ENCODE measurements at places on chromosomes 12 and 14.

- no peak for DNase-seq
Observed at GRCh38 chr12:45745861-45746277, 16.4 kb downstream of the ARID2 start.

DNA sequence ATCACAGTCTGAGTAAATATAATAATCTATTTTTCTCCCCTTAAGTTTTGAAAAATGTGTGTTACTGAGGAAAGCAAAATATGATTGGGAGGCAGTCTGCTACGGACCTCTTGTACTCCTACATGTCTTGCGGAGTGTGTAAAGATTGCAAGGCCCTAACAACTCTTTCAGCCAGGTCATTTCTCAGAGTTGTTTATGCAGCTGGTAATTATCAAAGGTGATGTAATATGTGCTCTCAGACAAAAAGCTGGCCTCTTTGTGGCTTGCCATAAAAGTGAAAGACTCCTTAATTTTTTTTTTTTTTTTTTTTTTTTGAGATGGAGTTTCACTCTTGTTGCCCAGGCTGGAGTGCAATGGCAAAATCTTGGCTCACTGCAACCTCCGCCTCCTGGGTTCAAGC is 40.5 kb upstream of the MON2 start:
- DNase-seq = no peak

- no peak for DNase-seq
Observed at GRCh38 chr12:108594-108993, 42.0 kb downstream of the IQSEC3 start.

DNA sequence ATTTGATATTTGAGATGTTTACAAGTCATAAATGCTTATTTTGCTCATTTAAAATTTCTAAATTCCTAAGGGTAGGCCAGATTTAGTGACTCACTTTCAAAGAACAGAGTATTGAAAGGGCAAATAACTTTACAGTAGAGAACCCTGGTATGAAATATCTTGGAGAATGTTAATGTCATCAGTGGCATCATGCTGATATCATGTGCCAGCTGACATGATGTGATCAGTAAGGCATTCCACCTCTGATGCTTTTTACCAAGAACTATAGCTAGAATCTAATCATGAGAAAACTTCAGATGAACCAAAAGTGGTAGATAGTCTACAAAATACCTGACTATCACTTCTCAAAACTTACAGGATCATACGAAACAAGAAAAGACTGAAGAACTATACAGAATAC is 2.9 kb upstream of the FLRT2 start:
- no peak for DNase-seq

GRCh38 chr14:55448141-55448614 is 7.8 kb upstream of the TBPL2 start:
- DNase-seq = no peak

GRCh38 chr12:26058308-26058707 is 66.5 kb downstream of the BHLHE41 start:
- no peak for DNase-seq

- DNase-seq = no peak
Observed at GRCh38 chr12:71565535-71565934, 98.1 kb downstream of the ZFC3H1 start.

- no peak for DNase-seq
Observed at GRCh38 chr12:52010152-52010622, 3.4 kb downstream of the TAMALIN start.

DNA sequence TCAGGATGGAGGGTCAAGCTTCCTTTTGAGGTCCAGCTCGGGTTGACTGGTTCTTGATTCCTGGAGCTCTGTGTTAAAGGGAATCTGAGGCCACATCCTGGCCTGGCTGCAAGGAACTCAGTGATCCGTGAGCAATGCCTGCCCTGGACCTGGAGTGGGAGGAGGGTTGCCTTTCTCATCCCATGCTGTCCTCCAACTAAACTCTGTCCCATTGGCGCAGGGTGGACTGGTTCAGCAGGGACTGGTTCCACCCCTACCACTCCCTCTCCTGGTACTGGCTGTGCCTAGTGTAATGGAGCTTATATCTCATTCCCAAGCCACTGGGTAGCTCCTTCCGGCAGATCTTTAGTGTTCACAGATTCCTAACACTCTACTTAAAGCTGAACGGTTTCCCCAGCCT is 3.9 kb upstream of the CMKLR1 start:
- no peak for DNase-seq

DNA sequence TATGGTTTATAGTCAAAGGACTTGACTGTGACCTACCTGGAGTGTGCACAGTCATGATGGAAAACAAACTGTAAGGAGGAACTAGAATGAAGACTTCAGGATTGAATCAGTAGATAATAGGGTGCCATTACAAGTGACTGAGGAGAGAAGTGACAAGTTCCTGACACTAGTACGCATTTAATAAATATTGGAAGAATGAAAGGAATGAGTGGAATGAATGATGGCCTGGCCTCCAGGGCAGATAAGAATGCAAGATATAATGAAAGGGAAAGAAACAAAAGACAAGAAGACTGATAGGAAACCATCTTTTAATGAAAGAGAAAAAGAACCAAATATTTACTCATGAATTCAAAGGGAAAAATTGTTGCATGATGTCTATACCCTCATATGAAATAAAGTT is 44.7 kb upstream of the NEDD1 start:
- no peak for DNase-seq

DNA sequence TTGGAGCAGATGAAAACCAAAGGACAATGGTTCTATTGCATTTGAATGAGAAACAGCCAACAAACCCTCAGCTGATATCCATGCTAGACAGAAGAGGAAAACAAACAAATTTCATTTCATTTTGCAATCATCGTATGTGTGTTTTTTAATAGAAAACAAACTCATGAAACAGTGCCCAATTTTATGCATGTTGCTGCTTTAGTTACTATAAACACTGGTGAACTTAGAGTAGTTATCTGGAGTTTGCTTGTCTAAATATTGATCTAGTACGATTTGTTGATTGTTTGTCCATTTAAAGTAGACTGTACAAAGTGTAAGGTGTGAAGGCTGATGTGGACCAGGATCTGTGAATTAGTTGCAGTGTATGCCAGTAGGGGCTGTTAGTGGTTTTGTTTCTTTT is 166.6 kb downstream of the KITLG start:
- no peak for DNase-seq

GRCh38 chr12:59620326-59620725 is 24.5 kb downstream of the SLC16A7 start:
- DNase-seq = no peak

DNA sequence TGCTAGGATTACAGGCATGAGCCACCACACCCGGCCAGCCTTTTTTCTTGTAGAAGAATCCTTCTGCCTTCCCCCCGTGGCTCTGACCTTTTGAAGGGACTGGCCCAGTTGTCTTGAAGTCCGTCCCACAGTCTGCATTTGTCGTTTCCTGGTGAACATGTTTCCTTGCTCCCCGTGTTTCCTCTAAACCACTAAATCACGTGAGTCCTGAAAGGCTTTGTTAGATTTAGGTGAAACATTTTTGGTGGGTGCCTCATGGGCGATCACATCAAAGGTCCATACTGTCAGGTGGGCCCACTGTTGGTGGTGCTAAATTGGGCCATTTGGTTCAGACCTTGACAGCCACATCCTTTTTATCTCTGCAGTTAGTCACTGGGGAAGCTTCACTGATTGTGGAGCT is 26.3 kb downstream of the MLXIP start:
- DNase-seq = no peak

- DNase-seq = no peak
Observed at GRCh38 chr12:53208435-53208834, 1.4 kb upstream of the ITGB7 start.

GRCh38 chr12:125412506-125412905 is 347.3 kb downstream of the AACS start:
- no peak for DNase-seq

GRCh38 chr14:103718572-103718971 is 3.0 kb downstream of the ZFYVE21 start:
- DNase-seq = no peak

- DNase-seq = no peak
Observed at GRCh38 chr14:93859957-93860356, 67.2 kb upstream of the FAM181A start.

GRCh38 chr12:115240251-115240650 is 556.3 kb upstream of the TBX3 start:
- no peak for DNase-seq

GRCh38 chr14:23327947-23328744 is 6.9 kb downstream of the PABPN1 start:
- peak; percentile 44 for DNase-seq

- DNase-seq = no peak
Observed at GRCh38 chr12:88570103-88570502, 10.2 kb downstream of the KITLG start.

- DNase-seq = no peak
Observed at GRCh38 chr12:51914034-51914923, 7.0 kb downstream of the ACVRL1 start.

DNA sequence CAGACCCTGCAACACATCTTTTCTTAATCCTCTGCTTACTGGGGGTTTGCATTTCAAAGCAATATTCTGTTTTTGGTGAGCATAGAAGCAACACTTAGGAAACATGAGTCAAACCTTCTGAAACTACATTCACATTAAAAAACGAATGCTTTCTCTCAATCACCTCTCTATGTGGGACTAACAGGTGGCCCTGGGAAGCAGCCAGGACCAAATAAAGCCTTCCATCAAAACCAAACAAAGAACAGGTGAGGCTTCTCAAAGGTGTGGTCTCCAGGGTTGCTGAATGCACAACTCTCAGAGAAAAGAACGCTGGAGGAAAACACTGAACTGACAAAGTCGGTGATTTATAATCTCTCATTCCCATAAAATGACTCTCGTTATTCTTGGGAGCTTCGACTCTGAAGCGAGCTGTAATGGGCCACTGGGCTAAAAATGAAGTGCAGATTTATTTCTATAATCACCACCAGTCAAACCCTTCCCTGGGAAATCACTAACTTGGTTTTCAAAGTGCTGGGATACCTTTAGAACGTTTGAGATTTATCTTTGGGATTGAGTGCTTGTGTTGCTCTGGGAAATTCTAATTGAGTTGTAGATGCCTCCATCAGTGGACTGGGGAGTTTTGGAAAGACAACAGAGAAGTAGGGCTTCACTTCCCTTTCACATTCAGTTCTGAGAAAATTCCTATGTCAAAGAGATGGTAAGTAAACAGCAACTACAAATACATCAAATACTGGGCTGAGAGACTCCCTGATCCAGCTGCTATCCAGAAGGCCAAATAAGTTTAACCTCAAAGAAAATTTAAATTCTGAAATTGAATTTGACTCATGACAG is 262.0 kb upstream of the TMPO start:
- DNase-seq = no peak

DNA sequence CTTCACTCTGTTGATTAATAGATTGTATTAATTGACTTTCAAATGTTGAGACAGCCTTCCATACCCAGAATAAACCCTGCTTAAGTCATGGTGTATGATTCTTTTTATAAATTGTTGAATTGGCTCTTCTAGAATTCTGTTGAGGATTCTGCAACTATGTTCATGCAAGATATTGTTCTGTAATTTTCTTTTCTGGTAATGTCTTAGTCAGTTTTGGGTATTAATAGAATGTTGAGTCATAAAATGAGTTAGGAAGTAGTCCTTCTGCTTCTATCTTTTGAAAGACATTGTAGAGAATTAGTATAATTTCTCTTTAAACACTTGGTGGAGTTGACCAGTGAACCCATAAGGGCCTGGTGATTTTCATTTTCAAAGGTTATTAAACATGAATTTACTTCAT is 958.9 kb downstream of the LRFN5 start:
- DNase-seq = no peak

- DNase-seq = no peak
Observed at GRCh38 chr14:35341454-35341750, 49.2 kb downstream of the PSMA6 start.

GRCh38 chr12:89801284-89801683 is 92.6 kb upstream of the ATP2B1 start:
- no peak for DNase-seq

DNA sequence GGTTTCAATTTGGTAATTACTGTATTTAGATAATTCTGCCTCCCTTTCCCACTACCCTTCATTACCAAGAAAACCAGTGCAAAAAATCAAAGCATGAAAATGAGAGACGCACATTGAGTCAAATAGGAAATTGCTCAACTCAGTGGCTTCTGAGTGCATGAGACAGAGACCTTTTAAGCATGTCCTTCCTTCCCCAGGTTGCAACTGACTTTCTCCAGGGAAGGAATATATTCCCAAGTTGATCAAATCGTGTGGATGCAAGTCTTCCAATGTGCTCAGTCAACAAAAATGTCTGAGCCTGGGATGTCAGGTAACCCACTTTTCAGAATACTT is 12.9 kb downstream of the BMP4 start:
- DNase-seq = no peak

DNA sequence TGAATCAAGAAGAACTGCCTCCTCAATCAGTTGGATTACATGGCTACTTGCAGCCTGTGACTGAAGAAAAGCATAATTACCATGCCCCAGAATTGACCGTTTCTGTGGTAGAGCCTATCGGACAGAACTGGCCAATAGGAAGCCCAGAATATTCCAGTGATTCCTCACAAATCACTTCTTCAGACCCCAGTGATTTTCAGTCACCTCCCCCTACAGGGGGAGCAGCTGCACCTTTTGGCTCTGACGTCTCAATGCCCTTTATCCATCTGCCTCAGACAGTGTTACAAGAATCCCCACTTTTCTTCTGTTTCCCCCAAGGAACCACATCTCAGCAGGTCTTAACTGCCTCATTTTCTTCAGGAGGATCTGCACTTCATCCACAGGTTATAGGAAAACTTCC is 80.8 kb downstream of the RAD52 start:
- DNase-seq = no peak

GRCh38 chr14:53109105-53110041 is 43.8 kb downstream of the DDHD1 start:
- peak; percentile 14 for DNase-seq

GRCh38 chr12:2287151-2287550 is 234.4 kb downstream of the CACNA1C start:
- no peak for DNase-seq

DNA sequence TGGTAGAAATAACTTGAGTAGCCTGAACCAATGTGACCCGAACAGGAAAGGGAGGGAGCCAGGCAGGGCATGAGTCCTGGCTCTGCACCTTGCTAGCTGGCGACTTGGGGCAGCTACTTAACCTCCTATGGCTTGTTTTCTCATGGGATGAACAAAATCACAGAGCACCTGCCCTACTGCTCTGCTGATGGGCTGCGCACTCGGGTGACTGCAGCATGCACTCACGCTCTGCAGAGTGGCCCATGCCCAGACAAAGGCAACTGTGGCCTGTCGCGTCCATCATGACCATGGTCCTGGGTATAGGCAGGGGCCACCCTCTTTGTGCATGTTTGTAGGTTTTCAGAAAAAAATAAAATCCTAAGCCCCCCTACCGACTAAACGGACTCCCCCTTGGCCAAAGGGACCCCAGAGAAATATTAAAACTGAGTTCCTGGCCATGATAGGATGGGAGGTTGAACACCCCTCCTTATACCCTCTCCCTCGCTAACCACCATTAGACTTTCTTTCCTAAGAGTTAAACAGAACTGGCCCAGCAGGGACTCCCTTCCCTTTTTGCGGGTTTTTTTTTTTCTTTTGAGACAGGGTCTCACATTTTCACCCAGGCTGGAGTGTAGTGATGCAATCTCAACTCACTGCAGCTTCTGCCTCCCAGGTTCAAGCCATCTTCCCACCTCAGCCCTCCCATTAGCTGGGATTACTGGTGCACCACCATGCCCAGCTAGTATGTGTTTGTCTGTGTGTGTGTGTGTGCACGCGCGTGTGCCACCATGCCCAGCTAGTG is 32.5 kb downstream of the VWF start:
- DNase-seq = no peak

Data from effector CD4-positive, alpha-beta T cell (primary cell).